ENCODE measurements at places on chromosomes 2 and 18.

DNA sequence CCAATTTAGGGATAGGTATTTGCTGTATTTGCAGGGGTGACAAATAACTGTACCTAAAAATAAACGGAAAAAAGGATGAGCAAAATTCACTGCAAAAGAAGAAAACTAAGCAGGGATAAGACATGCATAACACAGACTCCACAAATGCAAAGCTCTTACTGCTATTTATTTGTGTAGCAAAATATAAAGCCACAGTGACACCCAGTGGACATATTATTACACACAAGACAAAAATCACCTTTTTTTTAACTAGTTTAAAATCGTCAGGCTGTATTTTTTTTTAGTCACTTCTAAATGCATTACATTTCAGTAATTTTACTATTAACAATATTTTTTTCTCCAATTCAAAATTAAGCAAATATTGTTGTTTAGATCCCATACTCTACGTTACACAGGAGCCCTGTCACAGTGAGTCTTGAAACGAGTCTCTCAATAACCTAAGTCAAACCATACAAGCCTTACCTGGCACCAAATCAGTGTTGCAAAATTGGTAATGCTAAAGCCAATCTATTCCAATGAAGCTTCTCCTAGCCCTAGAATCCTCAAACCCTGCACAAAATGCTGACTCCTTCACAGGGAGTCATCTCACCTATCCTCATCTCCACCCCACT is 23.7 kb downstream of the METTL4 start:
- DNase-seq: no peak

DNA sequence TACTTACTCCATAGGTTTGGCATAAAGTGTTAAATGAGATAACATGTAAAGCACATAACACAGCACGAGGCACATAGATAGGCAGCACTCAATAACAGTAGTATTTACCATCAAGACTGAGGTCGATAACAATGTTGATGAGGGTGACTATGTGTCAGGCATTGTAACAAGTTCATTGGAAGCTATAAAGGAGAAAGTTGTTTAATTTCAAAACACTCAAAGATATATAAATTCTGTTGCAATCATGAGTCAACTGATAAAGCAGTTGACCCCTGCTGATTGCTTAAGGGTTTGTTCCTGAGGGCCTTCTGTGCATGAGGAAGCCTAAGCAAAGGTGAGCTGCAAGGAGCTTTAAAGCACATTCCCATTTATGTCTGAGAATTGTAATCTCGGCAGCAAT is 760.5 kb downstream of the SATB2 start:
- no peak for DNase-seq

GRCh38 chr2:113075600-113075999 is 7.8 kb downstream of the IL1F10 start:
- no peak for DNase-seq

GRCh38 chr2:96527286-96528005 is 9.1 kb upstream of the ARID5A start:
- DNase-seq: no peak

- no peak for DNase-seq
Measured at GRCh38 chr2:45169339-45170190, 160.3 kb upstream of the SIX2 start.

DNA sequence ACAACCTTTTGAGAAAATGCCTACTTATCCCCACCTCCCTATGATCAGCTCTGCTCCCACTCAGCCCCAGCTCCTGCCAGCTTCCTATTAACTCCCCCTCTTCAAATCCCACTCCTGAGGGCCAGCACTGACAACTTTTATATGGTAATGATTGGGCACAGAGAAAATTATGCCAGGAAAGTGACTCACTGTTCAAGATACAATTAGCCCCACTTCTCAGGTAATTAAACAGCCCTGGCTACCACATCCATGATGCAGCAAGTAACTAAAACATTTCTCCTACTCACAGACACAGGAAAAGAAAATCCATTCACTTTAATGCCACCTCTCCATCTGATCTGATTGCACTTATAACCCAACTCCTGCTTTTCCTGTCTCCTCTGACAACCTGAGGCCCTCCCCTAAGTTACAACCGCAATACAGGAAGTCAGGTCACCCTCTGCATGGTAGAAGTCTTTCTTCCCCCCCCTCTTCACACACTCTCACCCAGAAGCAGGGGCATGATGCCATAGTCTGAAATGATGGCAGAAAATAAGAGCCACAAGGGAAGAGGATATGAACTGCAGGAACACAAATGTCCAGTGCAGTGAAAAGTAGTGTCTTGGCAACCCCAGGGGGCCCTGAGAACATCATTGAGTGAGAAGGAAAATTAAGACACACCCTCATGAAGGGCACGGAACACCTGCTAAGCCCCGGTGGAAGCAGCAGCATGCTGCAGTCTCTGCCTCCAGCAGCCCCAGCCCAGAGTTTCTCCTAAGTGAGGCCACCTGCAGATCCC is 54.4 kb downstream of the STK39 start:
- DNase-seq: no peak

Data from tibial artery (tissue), 4 donors.